Activated CD4-positive, alpha-beta T cell treated with anti-CD3 and anti-CD28 coated beads, Interleukin-2, amount 50 U/mL, for 24 hours (primary cell): ENCODE measurements at places on chromosomes 2 and 18.

DNA sequence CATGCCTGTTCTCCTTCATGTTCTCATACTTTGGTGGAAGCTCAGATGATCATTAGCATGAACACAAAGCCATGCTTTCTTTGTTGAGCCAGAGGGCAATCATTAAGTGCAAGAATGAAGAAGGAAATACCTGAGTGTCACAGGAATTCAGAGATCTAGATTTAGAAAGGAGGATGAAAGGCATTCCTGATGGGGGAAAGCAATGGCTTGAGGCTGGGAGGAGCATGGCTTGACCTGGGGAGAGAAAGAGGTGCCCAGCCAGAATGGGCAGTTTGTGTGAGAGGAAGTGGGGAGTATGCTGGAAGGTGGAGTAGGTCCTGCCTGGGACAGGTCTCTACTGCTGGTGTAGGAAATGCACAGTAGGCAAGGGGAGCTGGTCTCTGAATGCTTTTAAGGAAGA is 35.1 kb downstream of the SLC4A3 start:
- DNase-seq: no peak

- DNase-seq: no peak
Measured at GRCh38 chr2:52916981-52917380, 850.6 kb upstream of the CHAC2 start.

- DNase-seq: peak; percentile 11
Measured at GRCh38 chr18:50879302-50880118, 592 bp downstream of the ME2 start.

DNA sequence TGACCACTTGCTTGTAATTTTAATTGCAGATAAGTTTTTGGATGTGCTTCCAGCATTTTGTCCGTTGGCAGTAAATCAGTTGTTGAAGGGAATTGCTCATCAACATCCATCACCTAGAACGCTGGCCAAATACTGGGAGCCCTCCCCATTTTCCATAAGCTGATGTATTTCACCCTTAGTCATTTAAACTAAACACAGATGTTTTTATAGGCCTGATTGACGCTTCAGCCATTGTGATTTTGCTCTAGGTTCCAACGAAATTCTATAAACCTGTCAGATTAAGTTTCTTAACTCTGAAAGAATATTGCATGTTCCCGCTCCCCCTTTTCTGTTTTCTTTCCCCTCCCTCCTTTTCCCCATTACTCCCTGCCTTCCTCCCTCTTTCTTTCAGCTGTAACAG is 1.0 kb upstream of the RPRM start:
- no peak for DNase-seq

DNA sequence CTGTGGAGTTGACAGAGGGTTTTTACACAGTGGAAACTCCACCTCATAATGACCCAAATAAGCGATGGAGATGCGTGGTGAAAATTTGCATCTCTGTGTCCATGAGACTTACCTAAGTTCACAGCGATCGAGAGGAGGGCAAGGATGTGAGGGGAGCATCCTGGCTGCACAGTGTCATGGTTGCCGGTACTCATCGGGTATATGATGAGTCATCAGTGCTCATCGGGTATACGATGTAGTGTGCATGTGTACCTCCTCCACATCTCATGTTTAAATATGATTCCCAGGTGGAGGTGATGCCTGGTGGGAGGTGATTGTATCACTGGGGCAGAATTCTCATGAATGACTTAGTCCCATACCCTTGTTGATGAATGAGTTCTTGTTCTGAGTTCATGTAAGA is 233.5 kb downstream of the MYT1L start:
- DNase-seq: no peak

GRCh38 chr2:204869132-204869823 is 324.0 kb downstream of the PARD3B start:
- DNase-seq: no peak

GRCh38 chr2:47771211-47771610 is 11.7 kb upstream of the MSH6 start:
- no peak for DNase-seq

DNA sequence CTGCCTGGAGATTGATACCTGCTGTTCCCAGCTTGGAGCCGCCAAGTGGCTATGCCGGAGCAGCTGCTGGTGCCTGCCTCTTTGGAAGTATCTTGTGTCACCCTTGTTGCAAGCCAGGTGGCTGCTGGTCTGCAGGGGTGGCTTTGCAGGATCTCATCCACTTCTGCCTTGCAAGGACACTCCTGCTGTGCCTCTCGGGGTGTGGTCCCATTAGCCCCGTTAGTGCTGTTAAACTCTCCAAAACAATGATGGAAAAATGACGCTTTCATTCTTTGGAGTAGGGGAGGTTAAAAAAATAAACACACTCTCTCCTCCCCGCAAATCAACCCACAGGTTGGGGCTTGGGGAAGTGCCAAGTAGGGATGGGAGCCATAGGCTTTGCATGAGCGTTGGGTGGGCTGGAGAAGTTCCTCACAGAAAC is 352.8 kb downstream of the RNF144A start:
- DNase-seq: no peak

- no peak for DNase-seq
Measured at GRCh38 chr2:64035072-64035942, 16.1 kb upstream of the VPS54 start.

- DNase-seq: no peak
Measured at GRCh38 chr2:239181903-239182581, 218.8 kb downstream of the HDAC4 start.

- DNase-seq: no peak
Measured at GRCh38 chr18:63157293-63158011, 162.1 kb downstream of the BCL2 start.

DNA sequence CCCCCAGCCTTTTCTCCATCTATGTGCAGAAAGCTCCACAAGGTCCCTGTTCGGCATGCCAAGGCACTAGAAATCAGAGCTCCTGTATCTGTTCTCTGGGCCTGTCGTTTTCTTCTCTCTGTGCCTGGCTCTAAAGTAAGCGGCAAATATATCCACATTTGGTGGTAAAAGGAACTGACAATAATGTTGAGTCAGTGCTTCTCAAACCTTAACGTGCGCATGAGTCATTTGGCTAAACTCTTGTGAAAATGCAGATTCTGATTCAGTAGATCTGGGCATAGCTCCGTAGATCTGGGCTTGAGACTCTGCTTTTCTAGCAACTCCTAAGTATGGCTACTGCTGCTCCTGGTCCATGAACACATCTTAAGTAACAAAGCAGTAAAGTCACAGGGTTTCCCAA is 16.5 kb upstream of the ACSL3 start:
- DNase-seq: no peak

GRCh38 chr2:241935314-241935713 is 65.8 kb downstream of the RTP5 start:
- DNase-seq: no peak

GRCh38 chr2:144659731-144660275 is 139.9 kb upstream of the ZEB2 start:
- DNase-seq: no peak

DNA sequence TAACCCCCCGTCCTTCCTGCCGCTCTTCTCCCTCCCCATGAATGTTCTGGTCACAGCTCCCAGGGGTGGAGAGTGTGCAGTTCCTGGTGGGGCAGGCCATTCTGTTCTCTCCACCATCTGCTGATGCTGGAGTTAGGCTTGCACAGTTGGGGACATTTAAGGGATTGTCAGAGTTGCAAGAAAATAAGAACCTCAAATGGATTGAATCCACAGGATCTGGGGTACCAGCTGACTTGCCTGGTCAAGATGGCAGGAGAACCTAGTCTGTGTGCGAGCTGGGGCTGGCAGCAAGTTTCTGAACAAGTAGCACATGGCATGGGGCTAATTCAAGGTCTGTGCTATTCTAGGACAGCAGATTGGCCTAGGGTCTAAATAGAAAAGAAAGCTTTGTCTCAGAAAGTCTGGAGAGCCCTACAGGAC is 60.8 kb upstream of the TXNDC2 start:
- DNase-seq: no peak

DNA sequence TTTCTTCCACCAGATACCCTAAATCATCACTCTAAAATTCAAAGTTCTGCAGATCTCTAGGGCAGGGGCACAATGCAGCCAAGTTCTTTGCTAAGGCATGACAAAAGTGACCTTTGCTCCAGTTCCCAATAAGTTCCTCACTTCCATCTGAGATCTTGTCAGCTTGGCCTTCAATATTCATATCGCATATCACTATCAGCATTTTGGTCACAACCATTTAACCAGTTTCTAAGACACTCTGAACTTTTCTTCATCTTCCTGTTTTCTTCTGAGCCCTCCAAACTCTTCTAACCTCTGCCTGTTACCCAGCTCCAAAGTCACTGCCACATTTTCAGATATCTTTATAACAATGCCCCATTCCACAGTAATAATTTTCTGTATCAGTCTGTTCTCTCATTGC is 452.6 kb upstream of the TRIB2 start:
- no peak for DNase-seq

GRCh38 chr2:101002562-101003277 is 631 bp downstream of the RPL31 start:
- no peak for DNase-seq

DNA sequence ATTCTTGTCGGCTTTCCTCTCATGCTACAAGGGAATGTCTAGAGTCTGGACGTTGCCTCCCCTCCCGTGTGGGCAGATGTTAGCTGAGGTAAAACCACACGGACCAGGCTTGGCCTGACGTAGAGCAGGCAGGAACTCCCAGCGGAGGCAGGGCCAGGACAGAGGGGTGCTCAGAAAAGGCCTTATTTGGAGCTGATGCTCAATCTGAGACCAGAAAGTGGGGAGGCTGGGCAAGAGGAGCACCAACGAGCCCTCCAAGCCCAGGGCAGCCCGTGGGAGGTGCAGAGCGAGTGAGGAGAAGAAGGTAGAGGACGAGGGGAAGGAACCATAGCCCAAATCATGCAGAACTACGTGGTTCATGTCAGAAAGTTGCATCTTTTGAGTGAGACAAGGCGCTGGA is 9.0 kb downstream of the TEX51 start:
- no peak for DNase-seq

DNA sequence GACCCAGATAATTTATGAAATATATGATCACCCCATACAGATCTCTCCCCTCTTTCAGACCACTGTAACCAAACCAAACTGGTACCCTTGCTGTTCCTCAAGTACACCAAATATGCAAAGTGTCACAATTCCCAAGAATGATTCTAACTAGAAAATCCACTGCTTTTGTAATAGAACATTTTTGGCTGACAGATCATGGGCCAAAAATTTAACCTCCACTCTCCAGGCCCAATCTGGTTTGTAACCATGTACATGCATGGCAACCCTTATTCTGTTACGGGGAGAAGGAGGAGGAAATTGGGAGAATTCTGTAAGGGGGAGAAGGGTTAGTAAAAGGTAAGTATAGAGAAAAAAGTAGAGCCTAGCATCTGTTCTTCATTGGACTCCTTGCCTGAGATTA is 62.0 kb downstream of the IKZF2 start:
- DNase-seq: no peak

DNA sequence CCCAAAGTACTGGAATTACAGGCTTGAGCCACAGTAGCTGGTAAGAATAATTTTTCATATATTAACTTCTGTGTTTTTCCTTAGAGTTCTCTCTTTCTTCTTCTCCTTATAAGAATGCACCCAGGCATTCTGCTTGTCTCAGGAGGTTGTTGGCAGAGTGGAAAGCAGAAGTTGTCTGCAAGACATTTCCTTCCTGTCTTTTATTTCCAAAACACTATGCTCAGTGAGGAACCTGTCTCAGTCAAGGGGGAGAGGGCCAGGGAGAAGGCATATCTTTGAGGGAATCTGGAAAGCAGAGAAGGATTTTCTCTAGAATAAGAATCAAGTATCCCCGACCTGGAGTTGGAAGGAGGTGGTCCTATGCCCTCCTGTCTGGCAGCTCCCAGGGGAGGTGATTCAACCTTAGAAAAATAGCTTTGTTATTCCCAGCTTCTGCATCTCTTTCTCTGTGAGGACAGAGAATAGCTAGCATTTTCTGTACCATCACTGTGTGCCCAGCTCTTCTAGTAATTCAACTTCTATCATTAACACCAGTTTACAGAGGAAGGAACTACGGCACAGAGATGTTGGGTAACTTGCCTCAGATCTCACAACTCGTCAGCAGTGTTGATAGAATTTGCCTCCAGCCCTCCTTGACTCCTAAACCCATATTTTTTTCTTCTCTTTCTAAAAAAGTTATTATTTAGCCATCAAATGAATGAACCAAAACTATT is 3.8 kb upstream of the LPIN2 start:
- no peak for DNase-seq

- no peak for DNase-seq
Measured at GRCh38 chr2:55459279-55459678, 39.6 kb upstream of the CCDC88A start.

GRCh38 chr2:197324801-197325200 is 14.2 kb upstream of the ANKRD44 start:
- no peak for DNase-seq

DNA sequence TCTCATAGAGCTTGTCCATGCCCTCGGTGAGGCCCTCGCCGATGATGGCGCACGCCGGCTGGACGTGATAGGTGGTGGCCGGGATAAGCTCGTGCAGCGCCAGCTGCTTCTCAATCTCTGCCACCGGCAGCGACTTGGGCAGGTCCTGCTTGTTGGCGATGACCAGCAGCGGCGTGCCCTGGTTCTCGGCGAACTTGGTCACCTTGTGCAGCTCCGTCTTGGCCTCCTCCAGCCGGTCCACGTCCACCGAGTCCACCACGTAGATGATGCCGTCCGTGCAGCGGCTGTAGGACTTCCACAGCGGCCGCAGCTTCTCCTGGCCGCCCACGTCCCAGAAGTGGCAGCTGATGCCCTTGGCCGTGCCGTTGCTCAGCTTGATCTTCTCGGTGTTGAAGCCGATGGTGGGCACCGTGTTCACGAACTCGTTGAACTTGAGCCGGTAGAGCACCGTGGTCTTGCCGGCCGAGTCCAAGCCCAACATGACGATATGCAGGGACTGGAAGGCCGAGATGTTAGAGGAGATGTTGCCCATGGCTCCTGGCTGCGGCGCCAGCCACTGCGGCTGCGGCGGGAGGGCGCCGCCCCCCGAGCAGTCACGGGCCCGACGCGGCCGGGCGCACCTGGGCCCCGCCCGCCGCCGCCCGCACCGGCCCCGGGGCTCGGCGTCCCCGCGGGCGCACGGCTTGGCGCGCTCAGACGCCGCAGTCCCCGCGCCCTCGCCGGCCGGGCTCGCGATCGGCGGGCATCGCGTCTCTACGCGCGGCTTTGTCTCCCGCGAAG is 636 bp downstream of the ARL4C start:
- no peak for DNase-seq

GRCh38 chr2:15223887-15224286 is 337.2 kb downstream of the NBAS start:
- DNase-seq: no peak

DNA sequence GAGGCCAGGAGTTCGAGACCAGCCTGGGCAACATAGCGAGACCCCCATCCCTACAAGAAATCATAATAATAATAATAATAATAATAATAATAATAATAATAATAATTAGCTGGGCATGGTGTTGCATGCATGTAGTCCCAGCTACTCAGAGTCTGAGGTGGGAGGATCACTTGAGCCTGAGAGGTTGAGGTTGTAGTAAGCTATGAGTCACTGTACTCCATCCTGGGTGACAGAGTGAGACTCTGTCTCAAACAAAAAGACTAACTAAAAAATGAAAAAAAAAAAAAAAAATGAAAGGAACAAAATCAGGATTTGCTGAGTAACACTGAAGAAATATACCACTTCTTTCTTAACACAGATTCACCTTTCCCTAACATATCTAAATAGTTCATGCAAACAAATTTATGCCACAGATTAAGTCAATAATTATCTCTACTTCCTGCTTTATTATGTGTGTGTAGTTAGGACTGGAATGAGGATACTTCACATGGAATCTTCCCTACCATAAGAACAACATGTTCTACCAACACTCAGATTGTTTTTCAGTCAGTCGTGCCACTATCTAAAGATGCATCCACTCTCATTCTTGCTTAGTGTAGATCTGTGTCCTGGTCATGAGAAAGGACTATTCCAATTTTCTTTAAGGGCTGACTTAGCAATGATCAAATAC is 928.7 kb downstream of the SLC4A3 start:
- DNase-seq: no peak

GRCh38 chr2:98088261-98088660 is 1.3 kb downstream of the VWA3B start:
- DNase-seq: no peak
